ENCODE measurements at places on chromosomes 3 and 15.

DNA sequence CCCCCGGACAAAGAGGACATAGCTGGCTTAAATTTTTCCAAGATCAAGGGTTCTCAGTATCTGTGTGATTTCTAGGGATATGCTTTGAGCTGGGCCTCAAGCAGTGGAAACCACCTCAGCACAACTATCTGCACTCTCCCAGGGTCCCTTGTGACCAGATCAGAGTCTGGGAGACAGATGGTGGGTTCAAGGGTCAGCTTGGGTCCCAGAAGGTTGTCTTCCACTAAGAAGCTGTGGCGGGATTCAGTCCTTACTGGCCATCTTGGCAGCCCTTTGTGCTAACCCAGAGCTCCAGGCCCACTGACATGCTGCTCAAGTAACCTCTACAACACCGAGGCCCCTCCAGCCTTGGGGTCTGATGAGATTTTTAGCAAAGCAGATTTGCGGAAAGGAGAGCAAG, 2.7 kb downstream of the INSYN1 start:
- no peak for DNase-seq

DNA sequence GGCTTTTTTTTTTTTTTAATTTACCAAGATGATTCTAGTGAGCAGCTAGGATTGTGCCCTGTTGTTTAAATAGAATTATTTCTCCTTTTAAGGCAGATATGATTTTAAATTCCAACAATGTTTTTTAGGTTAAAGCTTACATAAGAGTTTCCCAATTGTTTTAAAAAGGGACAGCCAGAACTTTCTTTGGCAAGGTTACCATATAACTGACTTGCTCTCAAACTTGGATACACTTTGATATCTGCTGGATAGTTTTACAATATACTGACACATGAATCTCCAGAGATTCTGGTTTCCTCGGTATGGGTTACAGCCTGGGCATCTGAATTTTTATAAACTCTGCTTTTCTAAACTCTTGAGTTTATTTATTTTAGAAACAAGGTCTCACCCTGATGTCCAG, 134.3 kb upstream of the GADL1 start:
- no peak for DNase-seq

- no peak for DNase-seq
Measured at GRCh38 chr15:70596354-70597055, 166.9 kb downstream of the UACA start.

DNA sequence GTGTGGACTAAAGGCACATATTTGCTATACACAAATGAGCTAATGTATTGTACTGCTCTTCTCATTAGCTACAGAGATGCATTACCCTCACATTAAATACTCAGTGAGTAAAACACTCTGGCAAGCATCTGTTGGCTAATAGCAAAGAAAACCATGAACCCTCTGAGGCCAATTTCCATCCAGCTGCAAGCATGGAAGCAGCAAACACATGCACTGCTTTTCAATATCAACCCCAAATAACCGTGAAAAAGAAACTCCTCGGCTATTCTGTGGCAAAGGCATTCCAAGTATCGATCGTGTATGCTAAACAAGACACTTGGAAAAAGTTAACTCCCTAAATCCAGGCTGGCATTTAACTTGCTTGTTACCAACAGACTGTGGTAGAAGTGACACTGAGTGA, 67.0 kb downstream of the PEAK1 start:
- DNase-seq: no peak

DNA sequence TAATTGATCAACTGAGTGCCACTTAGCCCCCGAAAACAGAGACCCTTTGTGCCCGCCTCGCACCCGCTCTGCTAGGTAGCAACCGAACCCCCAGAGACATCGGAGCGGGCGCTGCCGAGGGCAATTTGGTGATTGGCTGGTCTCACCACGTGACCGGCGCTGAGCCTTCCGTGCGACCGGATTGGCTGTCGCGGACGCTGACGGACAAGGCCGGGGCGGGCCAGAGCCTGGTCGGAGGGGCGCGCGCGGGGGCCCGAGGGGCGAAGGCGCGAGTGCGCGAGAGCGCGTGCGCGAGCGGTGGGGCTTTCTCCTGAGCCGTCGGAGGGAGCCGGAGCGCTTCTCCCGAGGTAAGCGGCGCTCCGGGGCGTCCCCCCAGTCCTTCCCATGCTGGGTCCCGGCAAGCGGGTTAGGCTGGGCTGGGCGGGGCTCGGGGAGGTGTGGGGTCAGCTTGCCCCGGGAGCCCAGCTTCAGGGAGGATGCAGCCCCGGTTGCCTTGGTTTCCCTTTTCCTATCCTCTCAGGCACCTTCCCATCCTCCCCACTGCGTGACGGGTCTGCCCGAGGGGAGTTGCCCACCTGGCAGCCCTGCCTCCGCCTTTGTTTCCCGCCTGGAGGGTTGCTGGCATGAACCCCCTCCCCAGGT, at the start of gene TMEM108:
Gene TMEM108 (plus strand): TSS at position 303 of the 642 bp plus-strand sequence.
- DNase-seq: no peak

- DNase-seq: no peak
Measured at GRCh38 chr15:43851251-43851650, 24.4 kb downstream of the WDR76 start.

- no peak for DNase-seq
Measured at GRCh38 chr15:40512440-40512839, 41.7 kb downstream of the CHST14 start.

DNA sequence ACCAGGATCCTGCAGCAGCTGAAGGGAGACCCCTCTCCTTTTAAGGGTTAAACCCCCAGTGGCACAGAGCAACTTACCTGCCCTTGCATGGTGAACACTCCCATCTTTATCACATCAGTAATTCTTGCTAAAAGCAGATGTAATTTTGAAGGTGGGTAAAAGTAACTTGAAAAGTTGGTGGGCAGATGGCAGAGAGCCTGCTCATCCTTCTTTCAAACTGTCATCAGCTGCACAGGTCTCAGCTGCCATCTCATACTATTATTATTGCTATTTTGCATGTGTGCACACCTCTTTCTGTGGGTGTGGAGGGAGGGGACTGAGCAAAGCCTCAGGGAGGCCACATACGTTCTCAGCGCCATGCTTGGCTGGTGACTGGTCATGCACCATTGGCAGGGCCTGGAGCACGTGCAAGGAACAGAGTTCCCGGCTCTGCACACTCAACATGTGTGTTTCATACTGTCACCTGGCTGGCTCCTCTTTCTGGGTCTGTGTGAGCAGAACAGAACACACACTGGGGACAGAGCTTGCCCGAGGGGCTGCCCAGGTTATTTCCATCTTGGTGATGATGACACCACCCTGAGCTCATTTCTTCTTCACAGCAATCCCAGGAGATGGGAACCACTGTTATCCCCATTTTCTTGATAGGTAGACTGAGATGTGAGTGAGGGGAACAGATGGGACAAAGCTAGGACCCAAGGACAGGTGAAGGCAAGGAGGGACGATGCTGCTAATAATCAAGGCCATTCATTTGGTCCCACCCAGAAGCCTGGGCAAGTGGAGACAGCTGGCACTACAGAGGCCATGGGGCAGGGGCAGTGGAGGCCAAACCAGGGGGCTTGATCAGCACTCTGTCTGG, 95.8 kb upstream of the KLF13 start:
- DNase-seq: no peak

DNA sequence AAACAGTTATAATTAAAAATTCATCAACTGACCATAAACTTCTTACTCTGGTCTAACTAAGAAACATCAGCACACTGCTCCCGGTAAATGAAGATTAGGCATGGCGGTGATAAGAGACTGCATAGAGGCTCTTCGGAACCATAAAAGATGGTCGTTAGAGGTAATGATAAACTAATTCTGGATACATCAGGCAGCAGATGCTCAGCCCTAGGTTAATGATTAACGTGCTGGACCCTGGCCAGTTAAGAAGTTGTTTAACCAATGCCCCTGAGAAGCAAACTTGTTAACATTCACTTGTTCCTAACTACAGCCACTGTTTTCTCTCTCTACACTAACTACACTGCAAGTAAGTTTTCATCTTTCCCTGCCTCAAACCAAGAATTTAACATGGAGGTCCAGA, 111.5 kb downstream of the PDZRN3 start:
- DNase-seq: no peak

DNA sequence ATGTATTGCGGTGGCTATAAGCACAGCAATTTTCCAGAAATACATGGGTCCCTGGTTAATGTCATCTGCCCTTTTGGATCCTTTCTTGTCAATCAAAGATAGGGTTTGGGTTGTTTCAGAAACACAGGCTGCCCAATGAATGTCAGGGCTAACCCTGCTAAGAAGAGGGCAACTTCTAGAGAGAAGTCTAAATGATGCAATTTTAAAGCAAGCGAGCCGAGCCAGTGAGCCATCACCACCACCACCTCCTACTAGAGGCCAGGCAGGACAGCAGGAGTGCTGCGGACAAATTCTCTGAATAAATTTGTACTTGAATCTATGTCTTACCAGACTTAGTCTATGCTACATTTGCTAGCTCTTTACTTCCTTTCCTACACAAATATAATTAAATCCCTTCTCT, 248.4 kb downstream of the CTNNB1 start:
- no peak for DNase-seq

- no peak for DNase-seq
Measured at GRCh38 chr3:146077181-146077580, 83.8 kb downstream of the PLOD2 start.

DNA sequence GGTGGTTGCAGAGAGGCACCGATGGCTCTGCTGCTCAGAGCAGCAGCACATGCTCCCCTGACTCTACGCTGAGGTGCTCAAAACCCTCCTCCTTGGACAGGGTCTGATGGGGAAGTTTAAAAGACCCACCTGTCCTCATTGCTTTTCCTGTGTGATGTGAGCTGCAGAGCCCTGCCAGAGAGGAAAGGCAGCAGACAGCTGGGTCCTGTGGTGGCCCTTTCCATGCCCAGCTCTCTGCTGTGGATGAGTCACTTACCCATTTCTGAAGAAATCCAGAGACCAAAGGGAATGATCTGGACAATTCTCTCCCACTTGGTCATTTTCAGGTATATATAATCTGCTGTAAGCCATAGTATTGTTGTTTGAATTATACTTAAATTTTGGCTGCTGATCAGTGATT, 121.7 kb downstream of the CHDH start:
- no peak for DNase-seq

GRCh38 chr3:108569336-108569735, 19.9 kb downstream of the CIP2A start:
- DNase-seq: no peak

DNA sequence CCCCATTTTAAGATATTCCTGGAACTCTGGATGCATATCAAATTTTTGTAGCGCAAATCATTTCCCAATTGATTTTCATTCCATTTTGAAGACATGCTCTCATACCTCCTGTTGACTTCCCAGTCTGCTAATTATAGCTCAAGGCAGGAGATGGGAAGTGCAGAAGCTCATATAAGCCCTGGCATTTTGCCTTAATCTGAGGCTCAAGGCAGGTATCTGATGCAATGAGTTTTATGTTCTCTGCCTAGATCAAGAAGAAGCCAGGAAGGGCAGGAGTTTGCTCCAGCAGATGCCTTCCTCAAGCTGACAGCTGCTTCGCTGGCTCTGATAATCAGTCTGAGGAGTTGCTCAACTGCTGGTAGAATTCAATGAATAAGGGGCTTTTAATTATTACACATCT, 65.6 kb upstream of the NEDD4 start:
- DNase-seq: no peak

DNA sequence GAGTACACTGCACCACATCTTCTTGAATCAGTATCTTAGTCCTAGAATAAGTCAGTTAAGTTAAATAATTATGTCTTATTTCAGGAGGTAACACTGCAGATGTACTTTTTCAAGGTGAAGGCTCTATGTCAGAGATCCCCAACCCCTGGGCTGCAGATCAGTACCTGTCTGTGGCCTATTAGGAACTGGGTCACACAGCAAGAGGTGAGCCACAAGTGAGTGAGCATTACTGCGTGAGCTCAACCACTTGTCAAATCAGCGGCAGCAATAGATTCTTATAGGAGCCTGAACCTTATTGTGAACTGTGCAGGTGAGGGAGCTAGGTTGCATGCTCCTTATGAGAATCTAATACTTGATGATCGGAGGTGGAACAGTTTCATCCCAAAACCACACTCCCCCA, 851.9 kb upstream of the ALCAM start:
- DNase-seq: no peak

DNA sequence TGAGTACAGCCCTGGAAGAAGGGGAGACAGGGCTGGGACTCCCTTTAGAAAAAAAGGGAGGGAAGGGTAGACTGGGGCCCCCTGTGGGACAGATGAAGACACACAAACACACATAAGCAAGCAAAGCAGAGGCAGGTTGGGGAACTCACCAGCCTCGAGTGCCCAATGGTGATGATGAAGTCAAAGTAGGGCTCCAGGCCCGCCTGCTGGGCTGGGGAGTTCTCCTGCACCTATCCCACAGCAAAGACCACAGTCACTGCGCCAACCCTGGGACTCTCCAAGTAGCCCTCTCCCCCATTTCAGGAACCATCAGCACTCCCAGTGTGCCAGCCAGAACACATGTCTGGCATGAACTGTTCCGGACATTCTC, 4.1 kb downstream of the GORASP1 start:
- no peak for DNase-seq

DNA sequence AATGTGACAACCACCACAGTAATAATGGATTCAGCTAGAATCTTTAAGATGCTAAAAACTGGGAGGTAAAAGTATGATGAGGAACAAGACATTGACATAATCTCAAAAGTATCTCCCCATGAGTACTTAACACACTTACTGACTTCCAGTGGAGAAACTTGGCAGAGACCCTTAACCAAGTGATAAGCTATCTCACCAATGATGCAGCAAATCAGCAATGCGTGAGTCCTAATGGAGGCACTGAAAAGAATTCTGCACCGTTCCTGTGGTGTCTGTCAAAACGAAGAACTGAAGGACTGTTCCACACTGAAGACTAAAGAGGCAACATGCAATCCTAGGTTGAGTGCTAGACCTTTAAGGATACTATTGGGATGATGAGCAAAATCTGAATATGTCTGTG, 67.9 kb upstream of the OCA2 start:
- DNase-seq: no peak

- no peak for DNase-seq
Measured at GRCh38 chr15:63969652-63970421, 76.4 kb downstream of the DAPK2 start.

DNA sequence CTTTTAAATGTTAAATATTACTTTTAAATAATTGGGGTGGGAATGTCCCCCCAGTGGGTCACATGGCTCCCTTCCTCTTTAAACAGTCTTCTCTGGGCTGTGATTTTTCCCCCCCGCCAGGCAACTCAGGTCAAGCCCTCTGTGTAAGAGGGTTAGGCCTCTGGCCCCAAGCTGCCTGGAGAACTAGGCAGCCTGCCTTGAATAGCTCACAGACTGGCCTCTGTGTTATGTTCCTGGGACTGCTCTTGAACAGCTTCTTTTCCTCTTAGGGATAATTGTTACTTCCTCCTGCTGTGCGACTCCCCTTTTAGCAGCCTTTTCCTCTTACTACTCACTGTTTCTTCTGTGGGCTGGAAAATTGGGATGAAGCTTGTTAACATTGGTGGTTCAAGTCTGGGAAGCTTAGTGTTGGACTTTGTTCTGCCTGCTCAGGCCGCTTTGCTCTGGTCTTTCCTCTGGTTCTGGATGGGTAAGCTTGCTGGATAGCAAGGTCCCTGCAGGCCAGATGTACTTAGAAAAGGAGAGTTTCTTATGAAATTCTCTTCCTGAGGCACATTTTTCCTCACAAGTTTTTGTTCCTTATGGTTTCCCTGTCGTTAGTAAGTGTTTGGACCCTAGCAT, 2.2 kb downstream of the TEX264 start:
- DNase-seq: no peak

- DNase-seq: peak; percentile 15
Measured at GRCh38 chr3:57397175-57398026, 104.9 kb upstream of the ASB14 start.

- DNase-seq: peak; percentile 48
Measured at GRCh38 chr15:90086868-90087268, 15.4 kb downstream of the IDH2 start.
